ENCODE measurements at places on chromosomes 7 and 10.

DNA sequence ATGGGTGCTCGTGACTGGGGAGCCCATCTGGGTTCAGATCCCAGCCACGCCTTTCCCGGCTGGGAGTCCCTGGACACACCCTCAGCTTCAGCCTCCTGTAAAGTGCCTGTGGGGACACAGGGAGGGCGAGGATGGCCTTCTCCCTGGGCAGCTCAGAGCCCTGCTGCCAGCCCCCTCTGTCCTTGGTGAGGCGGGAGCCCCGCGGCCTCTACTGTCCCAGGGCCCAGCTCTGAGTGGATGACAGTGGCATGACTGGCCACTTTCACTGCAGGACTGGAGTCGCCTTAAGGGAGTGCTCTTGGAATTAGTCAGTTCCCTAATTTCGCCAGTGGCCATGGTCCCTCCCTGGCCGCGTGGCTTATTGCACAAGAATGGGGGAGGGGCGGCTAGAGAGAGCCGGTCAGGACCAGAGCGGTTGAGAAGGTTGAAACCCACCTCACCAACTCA is 4.6 kb downstream of the BRI3 start:
- DNase-seq, result no peak

DNA sequence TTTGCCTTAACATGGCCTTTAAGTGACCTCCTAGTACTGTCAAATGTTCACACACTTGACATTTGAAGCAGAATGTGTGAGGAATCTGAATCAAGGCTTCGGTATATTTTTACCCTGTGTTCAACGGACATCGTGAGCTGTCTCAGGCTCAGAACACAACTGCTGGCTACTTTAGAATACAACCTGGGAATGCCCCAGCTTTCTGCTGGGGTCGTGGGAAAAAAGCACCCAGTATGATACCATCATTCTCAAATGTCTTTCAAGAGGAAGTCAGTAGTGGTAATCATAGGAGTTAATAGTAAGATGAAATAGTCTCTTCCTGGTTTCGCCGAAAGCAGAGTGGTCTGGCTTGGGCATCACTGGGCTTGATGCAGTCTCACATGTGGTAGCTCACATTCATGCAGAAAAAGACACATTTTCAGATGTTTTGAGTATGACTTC is 67.2 kb downstream of the CREB5 start:
- DNase-seq, result no peak

DNA sequence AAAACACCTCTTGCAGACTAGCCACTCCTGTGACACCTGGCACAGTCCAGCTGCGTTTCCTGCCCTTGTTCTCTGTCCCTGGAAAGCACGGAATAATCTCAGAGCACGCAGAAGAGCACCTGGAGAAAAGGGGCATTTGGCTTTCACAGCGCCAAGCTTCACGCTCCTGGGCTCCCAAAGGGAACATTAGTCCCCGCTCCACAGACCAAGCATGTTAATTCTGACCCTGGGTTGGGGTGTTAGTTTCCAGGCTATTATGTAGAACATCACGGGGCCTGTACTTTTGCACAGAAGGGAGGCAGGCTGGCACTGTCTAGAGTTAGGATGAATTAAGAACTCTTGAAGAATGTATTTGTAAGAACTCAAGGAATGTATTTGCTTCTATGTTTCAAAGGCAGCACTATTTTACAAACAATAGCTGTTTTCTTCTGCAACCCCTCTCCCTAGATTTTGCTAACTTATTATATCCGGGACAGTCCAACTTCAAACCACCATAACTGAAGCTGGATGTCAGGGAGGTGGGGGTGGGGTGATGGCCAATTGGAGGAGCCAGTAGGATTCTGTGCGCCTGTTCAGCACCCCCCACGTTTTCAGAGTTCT is 62.2 kb upstream of the TRIM8 start:
- no peak for DNase-seq

DNA sequence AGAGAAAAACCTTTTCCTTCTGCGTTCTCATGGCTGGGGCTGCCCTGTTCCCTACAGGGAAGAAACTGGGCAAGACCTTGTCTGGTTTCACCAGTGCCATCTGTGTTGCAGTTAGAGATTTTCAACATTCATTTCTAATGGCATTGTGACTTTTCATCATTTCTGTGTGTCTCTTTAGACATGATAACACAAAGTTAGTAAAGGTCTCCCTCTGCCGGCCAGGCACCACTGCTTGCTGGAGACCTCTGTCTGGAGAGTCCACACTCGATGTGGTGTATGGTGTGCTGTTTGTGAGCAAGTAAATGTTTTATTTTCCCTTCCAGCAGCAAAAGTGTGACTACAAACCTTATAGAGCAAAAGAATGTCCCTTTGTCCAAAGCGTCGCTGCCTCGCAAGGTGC is 213.5 kb downstream of the PAXIP1 start:
- DNase-seq, result no peak

GRCh38 chr10:86301971-86302370 is 64.6 kb downstream of the GRID1 start:
- no peak for DNase-seq

- DNase-seq, result peak; percentile 17
Observed at GRCh38 chr7:82044497-82045080, 274.7 kb upstream of the HGF start.

DNA sequence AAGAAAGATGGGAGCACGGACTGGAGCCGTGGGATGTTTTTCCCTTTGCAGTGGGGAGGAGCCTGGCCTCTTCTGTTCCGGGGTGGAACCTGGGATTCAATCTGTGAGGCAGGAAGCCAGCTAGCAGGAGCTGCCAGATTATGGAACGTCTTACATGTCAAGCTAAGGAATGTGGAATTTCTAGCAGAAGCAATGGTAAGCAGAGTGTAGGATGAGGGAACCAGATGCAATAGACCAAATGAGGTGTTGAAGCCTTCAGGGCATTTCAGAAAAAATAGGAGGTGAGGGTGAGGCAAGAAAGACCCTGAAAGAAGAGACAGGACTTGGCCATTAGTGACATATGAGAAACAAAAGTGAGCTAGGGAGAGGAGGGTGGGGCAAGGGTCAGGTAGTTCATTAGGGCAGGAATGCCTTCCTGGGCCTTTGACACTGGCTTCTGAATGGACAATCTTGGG is 105.5 kb downstream of the CHN2 start:
- DNase-seq, result no peak

DNA sequence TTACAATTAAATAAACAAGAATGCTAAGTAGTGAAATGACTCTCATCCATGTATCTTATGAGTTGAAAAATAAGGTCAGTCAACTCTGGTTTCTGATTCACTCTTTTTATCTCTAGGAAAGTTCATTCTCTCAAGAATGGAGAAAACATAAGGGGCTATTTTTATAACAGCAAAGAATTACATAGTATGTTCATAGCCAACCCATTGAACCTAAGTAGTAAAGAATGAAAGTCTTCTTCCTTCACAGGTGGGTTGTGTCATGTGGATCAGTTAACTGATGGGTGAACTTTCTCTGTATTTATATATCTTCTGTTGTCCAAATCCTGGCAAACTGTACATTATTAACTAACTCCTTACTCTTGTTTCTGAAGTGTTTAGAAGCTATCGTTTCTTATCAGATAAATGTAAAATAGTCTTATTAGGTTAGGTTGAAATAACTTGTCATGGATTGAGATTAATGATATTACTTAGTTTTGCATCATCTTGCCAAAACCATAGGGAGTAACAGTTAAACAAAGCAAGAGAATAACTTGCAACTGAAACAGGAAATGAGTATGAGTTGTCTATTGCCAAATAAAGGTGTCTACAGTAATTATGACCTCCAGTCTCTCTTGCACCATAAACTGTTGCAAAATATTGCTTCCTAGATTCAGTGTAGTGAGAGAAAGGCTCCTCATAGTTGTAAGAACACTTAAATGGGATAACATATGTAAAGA is 86.8 kb downstream of the ANKRD7 start:
- DNase-seq, result peak; percentile 12

DNA sequence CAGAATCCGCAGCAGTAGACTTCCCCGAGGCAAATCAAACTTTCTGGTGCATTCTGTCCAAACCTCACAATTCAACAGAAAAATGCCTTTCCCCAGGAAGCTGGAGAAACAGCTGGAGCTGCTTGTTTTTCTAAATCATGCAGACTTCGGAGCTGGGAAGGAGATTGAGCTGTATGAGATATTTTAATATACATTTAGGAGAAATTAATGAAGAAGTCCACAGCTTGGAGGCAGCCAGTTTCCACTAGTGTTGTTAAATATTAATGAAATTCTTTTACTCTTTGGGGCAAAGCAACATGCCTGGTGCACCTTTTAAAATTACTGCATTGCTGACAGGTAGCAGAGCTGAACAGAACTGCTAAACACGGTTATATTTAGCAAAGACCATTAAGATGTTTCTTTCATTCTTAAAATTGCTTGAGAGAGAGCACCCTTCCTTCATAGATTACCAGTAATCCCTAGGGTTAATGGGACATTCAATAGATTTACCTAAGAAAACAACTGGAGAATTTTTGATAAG is 566.4 kb downstream of the SORCS3 start:
- no peak for DNase-seq

DNA sequence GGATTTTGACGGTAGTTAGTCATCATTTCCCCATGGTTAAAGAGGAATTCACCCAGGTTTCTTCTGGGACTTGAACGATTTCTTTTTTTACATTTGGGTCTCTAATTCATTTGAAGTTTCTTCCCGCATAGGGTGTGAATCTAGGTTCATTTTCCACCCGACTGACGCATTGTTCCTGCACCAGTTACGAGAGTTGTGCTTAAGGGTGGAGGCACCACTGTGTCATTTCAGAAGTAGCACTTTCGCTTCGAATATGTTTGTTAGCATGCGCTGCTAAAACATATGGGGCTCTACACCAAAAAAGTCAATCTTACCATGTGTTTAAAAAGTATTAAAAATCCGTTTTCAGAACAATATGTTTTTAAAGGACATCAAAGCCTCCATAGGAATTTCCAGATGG is 140.3 kb downstream of the VIPR2 start:
- no peak for DNase-seq

GRCh38 chr10:72697716-72698115 is 5.8 kb downstream of the MCU start:
- DNase-seq, result no peak

GRCh38 chr10:117294039-117294645 is 53.2 kb downstream of the SLC18A2 start:
- DNase-seq, result no peak

DNA sequence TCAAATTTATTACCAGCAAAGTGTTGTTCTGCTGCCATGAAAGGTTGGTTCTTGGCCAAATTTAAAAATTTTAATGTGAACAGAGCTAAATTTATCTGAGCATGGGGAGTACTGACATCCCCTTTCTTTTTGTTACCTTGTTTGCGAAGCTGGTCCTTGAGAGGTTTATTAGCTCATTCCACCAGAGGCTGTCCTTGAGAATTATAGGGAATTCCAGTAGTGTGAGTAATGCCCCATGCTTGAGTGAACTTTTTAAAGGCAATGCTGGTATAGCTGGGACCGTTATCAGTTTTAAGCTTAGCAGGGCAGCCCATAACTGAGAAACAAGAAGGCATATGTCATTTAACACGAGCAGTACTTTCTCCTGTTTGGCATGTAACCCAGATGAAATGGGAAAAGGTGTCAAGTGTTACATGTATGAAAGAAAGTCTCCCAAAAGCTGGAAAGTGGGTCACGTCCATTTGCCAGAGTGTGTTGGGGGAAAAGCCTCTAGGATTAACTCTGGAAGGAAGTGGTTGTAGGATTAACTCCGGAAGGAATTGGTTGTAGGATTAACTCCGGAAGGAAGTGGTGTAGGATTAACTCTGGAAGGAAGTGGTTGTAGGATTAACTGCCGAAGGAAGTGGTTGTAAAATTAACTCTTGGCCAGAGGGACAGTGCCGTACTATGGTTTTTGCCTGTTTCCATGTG is 37.3 kb upstream of the AKR1C2 start:
- no peak for DNase-seq

DNA sequence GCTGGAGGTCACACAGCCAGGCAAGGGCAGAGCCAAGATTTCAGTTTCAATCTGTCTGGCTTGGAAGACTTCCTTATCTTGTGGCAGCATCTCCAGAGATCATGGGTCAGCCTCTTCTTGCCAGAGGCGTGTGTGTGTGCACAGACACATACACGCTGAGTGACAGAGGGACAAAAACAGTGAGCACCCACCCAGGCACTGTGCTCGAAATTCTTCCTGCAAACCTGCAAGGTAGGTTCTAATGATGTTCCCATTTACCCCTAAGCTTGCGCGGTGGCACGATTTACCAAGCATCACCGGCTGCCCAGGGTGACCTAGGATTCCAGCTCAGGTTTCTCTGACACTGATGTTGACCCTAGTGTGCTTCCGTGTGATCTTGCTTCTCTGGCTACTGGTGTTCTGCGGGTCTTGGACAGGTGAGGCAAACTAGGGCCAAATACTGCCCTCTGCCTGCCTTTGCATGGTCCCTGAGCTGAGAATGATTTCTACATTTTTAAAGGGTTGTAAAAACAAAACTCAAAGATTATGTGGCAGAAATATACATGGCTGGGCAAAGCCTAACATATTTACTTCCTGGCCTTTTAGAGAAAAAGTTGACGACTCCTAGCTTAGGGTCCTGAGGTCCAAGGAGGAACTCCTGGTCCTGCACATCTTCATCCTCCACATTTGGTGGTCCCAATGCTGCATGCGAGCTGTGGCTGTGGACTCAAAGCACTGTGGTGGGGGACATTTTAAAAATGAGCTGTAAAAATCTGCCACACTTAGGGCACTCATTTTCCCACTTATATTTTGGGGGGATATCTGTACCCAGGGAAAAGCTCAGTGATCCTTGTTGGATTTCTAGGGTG is 268.5 kb downstream of the RPS24 start:
- no peak for DNase-seq

GRCh38 chr10:24951201-24952142 is 934 bp downstream of the PRTFDC1 start:
- no peak for DNase-seq

GRCh38 chr10:11193001-11193551 is 175.4 kb downstream of the CELF2 start:
- no peak for DNase-seq

DNA sequence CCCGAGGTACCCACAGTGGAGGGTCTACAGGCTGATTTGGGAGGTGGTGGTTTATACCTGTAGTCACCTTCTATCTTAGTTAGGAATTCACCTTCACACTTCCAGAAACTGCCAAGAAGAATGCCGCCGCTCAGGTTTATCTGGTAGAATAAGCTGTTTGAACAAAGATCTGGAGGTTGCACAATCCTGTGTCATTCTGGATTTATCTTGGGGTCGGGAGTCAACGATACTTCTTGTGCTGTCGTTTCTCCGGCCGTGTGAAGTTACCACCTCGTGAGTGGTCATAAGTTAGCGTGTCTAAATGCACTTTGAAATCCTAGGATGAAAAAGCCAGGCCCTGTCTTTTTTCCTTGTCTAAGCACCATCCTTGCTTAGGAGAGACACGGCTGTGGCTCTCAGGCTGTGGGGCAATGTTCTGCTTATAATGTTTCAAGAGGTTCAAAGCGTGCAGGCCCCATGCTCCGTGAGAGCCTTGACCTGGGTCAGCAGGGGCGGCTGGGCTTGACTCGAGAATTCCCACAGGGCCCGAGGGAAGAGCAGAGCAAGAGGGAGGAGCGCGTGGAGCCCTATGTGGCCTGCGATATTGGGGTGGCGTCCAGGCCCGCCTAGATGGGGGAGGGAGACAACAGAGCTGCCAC is 35.5 kb downstream of the GRIFIN start:
- no peak for DNase-seq

- DNase-seq, result no peak
Observed at GRCh38 chr10:13051126-13051694, 48.8 kb upstream of the OPTN start.

- no peak for DNase-seq
Observed at GRCh38 chr10:73647875-73648651, 6.8 kb upstream of the MYOZ1 start.

Data from NCI-H2081 treated with DMSO at 0.1 percent for 48 hours (cell line).